HepG2 (cell line): ENCODE measurements at places on chromosomes 6 and 20. TPM values are rescaled to one million over a fixed set of nuclear protein-coding genes. Genes with fewer than 3 reads are reported as not detected.

GRCh38 chr6:166611631-166612030, 15.4 kb downstream of the RPS6KA2 start:
- DNase-seq = no peak

- no peak for DNase-seq
Measured at GRCh38 chr6:120384671-120385070, 949.6 kb downstream of the TBC1D32 start.

- DNase-seq = no peak
Measured at GRCh38 chr6:120219339-120219738, 869.8 kb upstream of the MAN1A1 start.

KIF25 gene
- total RNA-seq = not detected in 2 replicates

PROKR2 gene
- total RNA-seq = not detected in 2 replicates

PSORS1C2 gene
- not detected in 2 replicates for total RNA-seq

ADGRF1 gene
- not detected in 2 replicates for total RNA-seq

GRCh38 chr6:18477301-18477941, 90.3 kb downstream of the RNF144B start:
- DNase-seq = no peak

GNAS-AS1 gene
- not detected in 2 replicates for total RNA-seq

FRK gene
- 2.9 and 4.5 TPM in 2 replicates for total RNA-seq

GGTLC1 gene
- total RNA-seq = not detected in 2 replicates

CPXM1 gene
- total RNA-seq = not detected in 2 replicates

- no peak for DNase-seq
Measured at GRCh38 chr20:35006531-35006971, 50.9 kb downstream of the MYH7B start.

- no peak for DNase-seq
Measured at GRCh38 chr6:159103396-159104162, 58.8 kb upstream of the TAGAP start.

- no peak for DNase-seq
Measured at GRCh38 chr20:53883098-53883911, 187.1 kb downstream of the BCAS1 start.

RALGAPB gene
- 30.6 and 36.5 TPM in 2 replicates for total RNA-seq

DNA sequence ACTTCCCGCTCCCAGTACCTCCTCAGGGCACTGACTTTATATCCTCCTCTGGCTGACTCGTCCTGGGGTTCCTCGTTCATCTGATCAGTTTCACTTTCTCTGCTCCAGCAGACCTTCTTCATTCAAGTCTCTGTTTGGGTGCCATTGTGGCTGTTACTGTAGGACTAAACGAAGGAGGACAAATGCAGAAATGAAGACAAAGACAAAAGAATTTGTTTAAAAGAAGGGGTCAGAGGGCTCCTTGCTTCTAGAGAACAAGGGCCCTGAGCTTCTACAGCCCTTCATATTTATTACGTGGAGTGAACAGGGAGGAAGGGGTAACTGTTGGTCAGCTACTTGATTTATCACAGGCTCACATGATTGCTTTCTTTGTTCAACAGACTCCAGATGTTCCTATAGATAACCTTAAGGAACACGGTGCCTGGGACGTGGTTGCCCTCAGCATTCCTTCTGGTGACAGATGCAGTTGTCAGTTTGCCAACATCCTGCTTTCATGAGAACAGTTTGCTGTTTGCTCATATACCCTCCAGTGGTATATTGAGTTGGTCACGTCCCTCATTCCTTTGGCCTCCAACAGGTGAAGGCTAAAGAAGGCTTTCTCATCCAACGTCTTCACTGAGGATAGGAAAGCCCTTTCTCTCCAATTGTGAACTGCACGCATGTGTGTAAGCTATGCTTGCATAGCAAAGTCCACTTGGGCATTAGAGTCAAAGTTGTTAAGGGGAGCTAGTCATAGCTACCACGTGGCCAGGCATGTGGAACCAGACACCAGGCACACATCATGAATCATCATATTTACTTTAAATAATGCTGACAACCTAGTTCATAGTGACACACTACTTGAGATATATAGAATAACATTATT, 69.1 kb upstream of the BTN3A2 start:
- DNase-seq = peak; percentile 86

TMC2 gene
- not detected in 2 replicates for total RNA-seq

GRCh38 chr6:17904491-17905120, 82.8 kb downstream of the KIF13A start:
- DNase-seq = no peak

DNA sequence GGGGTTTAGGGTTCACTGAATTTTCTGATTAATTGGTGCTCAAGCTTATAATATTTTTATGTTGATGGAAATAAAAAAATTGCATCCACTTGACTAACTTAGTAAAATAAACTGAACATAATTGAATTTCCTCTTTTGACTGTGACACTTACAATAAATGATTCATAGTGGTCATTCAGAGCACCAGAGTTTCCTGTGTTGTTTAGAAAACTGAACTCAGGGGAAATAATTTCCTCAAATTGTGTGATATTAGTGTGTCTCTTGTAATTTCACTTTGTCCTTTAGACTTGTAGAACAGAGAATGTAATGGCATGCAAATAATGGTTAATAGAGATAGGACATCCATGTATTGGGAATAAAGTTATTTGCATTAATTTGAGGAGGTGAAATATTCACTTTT, 319.7 kb upstream of the MAN1A1 start:
- no peak for DNase-seq

GRCh38 chr6:45483501-45483900, 105.8 kb upstream of the SUPT3H start:
- no peak for DNase-seq

ENTPD6 gene
- total RNA-seq = 98.4 and 164 TPM in 2 replicates

GRCh38 chr6:9984607-9985006, 430.3 kb downstream of the TFAP2A start:
- DNase-seq = no peak

DNA sequence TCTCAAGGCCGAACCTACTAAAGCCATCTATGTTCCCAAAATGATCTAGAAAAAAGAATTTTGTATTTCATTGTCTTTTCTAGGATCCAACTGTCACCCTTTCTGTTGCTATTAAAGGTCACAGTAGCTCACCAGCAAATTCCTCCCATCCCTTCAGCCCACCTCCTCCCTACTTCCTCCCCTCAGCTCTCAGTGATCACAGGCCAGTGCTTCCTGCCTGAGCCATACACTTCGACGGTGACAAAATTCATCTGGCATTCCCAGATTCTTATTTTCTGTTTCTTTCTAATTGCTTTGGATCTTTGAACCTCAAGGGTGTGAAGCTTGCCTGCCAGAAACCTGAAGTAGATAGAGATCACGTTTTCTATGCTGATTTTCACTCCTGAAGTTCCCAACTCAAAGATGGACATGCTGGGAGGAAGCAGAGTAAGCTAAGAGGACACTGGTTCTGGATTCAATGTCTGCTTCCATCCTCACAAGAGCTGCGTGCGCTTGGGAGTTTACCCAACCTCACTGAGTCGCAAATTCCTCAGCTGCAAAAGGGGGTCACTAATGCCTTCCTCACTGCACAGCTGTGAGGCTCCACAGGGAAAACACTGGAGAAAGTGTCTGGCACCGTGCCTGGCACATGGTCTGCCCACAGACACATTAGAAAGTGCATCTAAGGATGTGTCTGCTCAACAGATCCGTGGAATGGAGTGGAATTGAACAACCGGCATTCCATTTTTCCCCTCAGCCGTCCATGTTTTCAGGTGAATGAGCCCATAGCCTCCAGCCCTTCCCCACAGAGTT, 34.5 kb downstream of the MDGA1 start:
- DNase-seq = no peak

DNA sequence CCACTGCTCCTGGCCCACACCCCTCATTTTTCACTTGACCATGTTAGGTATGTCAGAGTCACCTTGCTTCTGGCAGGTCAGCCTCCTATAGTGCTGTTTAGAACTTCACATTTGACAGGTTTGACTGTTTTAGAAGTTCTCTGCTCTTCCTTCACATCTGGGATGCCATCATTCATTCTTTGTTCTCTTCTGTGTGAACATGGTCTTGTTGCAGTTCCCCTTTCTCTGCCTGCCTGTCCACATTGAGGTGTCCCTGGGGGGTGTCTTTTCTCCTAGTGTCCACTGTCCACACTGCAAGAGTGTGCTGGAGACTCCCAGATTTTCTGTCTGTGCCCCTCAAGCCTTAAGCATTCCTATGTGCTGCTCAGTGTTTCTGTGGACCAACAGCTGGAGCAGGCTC, 89.5 kb downstream of the JARID2 start:
- DNase-seq = no peak

DNA sequence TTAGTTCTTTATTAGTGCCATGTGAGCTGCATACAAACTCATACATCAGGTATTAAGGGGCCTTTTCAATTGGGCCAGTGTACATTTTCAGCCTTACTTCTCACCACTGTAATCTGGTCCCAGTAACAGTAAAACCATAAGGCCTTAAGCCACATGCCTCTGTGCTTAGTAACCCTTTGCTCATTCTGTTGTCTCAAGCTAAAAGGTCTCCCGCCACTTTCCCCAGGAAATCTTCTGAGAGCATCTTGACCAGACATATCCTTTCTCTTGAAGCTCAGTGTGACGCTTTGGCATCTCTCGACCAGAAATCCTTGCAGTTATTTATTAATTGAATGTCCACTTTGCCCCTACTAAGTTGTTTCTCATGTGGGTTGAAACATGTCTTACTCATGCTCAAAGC, 68.0 kb downstream of the CYP39A1 start:
- no peak for DNase-seq

DNA sequence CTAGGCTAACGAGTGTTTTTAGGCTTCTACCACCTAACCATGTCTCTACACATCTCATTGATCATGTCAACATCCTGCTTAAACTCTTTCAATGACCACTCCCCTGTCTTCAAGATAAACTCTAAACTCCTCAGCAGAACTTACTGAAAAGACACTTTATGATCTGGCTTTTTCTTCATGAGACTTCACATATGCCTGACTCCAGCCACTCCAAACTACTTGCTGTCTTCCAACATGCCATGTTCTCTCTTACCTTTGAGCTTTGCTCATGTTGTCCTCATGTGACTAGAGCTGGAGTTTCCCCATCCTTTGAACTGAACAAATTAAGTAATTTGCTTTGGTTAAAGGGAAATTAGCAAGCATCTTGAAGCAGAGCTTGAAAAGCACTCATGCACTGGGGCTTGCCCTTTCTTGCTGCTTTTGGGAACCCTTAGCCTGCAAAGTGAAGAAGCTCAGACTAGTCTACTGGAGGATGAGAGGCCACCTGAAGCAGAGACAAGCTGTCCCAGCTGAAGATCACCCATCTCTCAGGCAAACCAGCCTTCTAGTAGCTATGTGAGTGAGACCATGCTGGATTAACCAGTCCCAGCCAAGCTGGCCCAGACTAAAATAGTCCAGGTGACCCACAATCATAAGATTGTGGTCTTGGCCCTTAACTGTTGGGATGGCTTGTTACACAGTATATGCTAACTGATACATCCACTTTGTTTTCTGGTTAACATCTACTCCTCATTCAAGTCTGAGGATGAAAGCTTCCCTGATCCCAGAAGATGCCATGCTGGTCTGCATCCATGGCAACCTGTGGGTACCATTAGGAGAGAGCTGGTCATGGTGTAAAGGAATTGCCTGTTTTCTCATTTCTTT, 235.8 kb downstream of the GMPR start:
- no peak for DNase-seq

DNA sequence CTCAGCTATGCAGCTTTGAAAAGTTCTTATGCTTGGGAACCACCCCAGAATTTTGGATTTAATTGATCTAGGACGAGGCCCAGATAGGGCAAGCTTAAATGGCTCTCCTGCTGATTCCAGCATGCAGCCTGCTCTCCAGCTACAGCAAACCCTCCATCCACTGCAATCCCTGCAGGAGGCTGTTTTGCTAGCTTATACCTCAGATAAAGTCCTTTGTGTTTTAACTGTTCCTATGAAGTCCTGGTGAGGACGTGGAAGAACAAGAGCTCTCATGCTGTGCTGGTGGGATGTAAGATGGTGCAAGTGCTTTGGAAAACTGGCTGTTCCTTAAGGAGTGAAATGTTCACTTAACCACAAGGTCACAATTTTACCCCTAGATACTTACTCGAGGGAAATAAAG, 25.5 kb upstream of the NXT1 start:
- DNase-seq = no peak

DNA sequence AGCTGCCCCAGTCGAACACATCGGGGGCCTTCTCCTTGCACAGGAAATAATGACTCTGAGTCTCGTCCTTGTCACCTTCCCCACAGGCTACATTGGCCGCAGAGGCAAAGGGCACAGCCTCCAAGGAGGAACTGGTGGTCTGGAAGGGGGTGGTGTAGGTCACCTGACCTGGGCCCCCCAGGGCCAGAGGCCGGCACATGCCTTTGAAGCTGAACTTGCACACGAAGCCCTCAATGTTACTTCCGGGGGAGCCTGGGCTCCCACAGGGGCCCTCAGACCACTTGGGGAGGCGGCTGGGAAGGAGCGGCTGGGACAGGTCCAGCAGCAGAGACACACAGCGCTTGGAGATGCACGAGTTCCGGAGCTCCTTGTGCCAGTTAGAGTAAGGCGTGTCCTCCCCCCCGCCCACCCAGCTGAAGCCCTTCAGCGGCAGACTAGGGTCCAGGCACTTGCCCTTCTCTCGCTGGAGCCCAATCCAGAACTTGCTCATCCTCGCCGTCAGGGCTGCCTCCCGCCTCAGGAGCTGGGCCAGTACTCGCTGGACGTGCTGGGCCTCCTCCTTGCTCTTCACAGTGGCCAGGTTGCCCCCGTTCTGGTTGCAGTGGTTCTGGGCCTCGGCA, 578 bp downstream of the CD93 start:
- DNase-seq = no peak

DNA sequence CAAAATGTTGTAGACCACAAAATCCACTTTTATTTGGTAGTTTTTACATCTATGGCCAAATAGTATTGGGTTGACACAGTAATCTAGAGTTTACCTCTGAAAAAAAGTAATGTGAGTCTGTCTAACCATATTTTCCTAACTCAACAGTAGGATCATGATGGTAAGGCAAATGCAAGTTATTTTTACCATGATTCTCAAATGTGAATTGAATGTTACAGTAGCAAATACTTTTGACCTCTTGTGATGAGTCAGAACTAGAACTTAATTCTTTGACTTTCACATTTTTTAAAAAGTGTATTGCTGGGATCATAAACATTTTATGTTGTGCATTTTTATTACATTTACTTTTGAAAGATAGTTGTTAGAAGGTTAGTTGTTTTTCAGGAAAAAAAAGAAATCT, 22.0 kb downstream of the RNF146 start:
- DNase-seq = no peak

EYA4 gene
- not detected in 2 replicates for total RNA-seq

- DNase-seq = no peak
Measured at GRCh38 chr6:25057111-25057905, 121.5 kb upstream of the RIPOR2 start.

PGC gene
- total RNA-seq = 225 and 502 TPM in 2 replicates

DNA sequence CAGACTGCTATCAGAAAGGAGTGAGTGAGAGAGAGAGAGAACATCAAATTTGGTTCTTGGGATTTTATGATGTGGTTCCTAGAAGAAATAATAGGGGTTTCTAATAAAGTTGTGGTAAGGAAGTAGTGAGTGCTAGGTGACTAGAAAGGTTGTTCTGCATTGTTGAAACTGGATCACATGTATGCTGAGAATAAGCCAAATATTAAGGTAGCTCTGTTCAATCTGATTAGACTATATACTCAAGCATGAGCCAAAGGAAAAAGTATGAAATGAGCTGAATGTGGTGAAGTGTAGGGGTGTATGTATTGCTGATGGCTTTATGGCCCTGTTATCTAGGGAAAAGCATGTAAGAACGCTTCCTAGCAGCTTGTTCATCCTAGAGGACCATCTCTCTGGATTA, 63.0 kb upstream of the IMPG1 start:
- DNase-seq = no peak

- DNase-seq = no peak
Measured at GRCh38 chr20:36336954-36337704, 31.0 kb downstream of the DLGAP4 start.

SLC17A1 gene
- total RNA-seq = 0.09 TPM in 1 of 2 replicates, not detected in the other

HLA-F gene
- total RNA-seq = 3.5 and 6.0 TPM in 2 replicates

- peak; percentile 14 for DNase-seq
Measured at GRCh38 chr6:159761129-159761872, 544 bp upstream of the ACAT2 start.

SOBP gene
- total RNA-seq = 5.0 and 6.9 TPM in 2 replicates

OXT gene
- total RNA-seq = not detected in 2 replicates
